ENCODE measurements at places on chromosomes 2 and 18.

GRCh38 chr2:18336975-18337374 is 223.5 kb downstream of the RDH14 start:
- no peak for DNase-seq
- no peak overlapping the region for H3K4me3 ChIP-seq
- no peaks in the 10 kb centered on the region for H3K36me3 ChIP-seq
- no peak overlapping the region for H3K27ac ChIP-seq
- no peaks in the 10 kb centered on the region for H3K4me1 ChIP-seq
- H3K27me3 ChIP-seq, result peaks cover 3% of the 10 kb centered on the region

DNA sequence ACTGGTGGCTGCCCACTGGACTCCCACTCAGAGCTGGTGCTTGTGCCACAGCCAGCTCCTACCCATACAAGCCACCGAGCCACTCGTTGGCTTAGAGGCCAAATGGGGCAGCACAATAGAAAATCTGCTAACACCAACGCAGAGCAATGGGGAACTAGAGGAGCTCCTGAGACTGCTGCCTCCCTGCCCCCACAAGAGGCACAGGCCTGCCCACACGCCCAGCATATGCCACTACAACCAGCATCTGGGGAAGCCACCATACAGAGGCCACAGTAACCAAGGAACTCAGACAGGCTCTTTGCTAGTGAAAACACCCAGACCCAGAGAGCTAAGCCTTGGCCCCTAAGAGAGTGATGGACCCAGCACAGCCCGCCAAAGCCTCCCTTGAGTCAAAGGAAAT is 231.2 kb upstream of the RAB6C start:
- H3K4me3 ChIP-seq, result no peak overlapping the region
- H3K4me1 ChIP-seq, result no peaks in the 10 kb centered on the region
- H3K36me3 ChIP-seq, result no peaks in the 10 kb centered on the region
- no peak overlapping the region for H3K27ac ChIP-seq

- DNase-seq, result no peak
- H3K4me3 ChIP-seq, result no peak overlapping the region
- no peaks in the 10 kb centered on the region for H3K36me3 ChIP-seq
- H3K4me1 ChIP-seq, result no peaks in the 10 kb centered on the region
Measured at GRCh38 chr2:11598228-11598731, 64.4 kb downstream of the GREB1 start.

- H3K27me3 ChIP-seq, result peaks cover 7% of the 10 kb centered on the region
- no peaks in the 10 kb centered on the region for H3K36me3 ChIP-seq
- no peak overlapping the region for H3K4me3 ChIP-seq
- no peak for DNase-seq
- H3K27ac ChIP-seq, result no peak overlapping the region
- no peaks in the 10 kb centered on the region for H3K4me1 ChIP-seq
Measured at GRCh38 chr2:236776695-236777251, 207.1 kb downstream of the ACKR3 start.

DNA sequence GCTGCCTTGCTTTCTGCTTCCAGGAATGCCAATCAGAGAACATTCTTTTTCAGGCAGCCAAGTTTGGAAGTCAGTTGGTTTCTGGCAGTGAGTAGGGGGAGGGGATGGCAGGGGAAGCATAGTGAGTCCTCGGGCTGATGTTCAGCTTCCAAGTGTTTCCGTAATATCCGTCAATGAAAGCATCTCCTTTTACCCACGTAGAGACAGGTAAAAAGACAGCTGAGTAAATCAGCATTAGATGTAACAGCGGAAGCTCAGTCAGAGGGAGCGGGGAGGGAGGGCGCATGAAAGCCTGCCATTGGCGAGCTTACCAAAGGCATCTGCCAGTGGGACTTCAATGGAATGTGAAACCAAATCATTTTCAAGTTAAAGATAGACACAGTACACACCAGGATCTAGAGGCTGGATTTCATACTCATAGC is 117.1 kb upstream of the DTNA start:
- H3K4me3 ChIP-seq, result no peak overlapping the region
- H3K27ac ChIP-seq, result no peak overlapping the region

DNA sequence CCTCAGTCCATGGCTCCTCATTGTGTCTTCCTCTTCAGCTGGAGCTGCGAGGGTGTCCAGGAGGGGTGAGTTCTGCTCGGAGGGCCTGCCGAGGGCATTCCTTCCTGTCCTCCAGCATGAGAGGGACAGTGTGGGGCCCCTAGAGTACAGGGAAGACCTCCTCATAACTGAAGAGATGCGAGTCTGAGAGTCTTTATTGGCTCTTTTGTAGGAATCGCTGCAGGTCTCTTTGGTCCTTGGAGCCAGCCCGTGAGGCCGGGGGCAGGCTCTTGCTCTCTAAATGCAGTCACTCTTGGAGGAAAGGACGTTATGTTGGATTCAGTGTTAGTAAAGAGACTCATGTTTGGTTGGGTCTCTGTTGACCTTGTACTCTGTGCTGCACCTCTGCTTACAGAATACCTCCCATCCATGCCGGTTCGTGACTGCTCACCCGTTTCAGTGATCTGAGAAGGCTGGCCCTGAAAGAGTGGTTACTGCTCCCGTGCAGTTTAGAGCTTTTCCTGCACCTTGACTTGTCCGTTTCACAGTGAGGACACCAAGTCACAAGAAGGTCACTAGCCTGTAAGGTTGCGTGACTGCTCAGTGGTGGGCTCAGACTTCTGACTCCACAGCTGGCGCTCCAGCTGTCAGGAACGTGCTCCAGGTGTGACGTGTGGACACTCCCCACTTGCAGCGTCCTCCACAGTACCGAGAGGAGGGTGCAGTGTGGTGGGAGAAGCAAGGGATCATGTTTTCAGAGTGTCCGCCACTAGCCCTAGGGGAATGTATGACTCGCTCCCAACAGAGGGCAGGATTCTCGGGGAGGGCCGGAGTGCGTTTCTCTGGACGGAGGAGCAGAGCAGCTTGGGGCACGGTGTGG is 7.8 kb downstream of the ATG4B start:
- no peak for DNase-seq
- no peak overlapping the region for H3K27ac ChIP-seq
- peaks cover 10% of the 10 kb centered on the region for H3K36me3 ChIP-seq
- H3K27me3 ChIP-seq, result no peaks in the 10 kb centered on the region

Measured in activated CD8-positive, alpha-beta T cell treated with anti-CD3 and anti-CD28 coated beads for 36 hours (primary cell).